Calu3 (cell line): ENCODE measurements at places on chromosomes 4 and X.

- no peak for DNase-seq
These were observed 58.3 kb downstream of the MID1IP1 start for GRCh38 chrX:38859602-38860001.

DNA sequence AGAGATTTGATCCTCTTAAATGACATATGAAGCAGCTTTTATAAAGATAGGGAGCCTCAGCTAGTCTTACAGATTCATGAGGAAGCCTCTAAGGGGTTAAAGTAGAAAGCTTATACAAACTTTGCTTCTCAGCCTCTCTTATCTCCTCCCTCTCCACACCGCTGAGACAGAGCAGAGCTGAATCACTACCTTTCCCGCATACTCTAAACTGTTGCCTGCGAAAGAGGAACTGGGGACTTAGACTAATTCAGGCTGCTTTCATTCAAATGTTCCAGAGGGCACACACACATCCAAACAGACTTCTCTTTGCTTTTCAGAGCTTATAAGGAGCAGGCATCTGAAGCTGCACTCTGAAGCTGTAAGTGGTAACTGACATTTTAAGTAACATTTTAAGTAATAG, at the start of gene SERTM2:
SERTM2 (plus strand) TSS at position 169 of the 400 bp plus-strand sequence. CDS start 7,213 bp downstream, outside the sequence.
- no peak for DNase-seq

DNA sequence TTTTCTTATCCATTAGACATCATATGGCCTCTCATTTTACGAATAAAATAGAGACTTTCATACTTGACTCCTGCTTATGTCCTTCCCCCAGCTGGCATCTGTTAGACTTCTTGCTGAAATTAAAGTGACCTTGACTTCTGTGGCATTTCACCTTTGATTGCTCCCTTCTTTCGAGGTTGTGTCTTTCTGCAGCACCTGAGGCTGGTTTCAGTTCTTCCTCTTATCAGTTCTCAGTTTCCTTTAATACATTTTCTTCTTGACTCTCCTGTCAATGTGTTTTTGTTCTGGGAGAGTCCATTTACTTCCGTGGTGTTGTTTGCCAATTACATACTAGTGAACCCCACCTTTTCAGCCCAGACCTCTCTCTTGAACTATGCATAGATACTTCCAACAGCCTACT, 81.6 kb downstream of the RBPJ start:
- DNase-seq = no peak

GRCh38 chr4:124943145-124943889, 230.8 kb upstream of the ANKRD50 start:
- no peak for DNase-seq

DNA sequence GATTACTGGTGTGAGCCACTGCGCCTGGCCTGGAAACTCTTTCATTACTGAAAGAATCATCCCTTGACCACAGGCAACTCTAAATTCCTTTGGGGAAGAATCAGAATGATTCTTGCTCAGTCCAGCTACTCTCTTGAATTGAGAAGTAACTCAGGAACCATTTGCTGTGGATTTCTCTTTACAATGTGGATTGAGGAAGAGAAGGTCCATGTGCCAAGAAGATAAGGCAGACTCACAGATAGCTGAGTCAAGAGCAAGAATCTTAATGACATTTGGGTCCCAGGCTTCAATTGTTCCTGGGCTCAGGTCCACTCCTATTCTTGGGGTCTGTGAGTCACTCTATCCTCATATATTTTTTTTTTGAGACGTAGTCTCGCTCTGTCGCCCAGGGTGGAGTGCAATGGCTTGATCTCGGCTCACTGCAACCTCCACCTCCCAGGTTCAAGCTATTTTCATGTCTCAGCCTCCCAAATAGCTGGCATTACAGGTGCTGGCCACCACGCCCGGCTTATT, 6.2 kb upstream of the MGARP start:
- no peak for DNase-seq

- DNase-seq = no peak
These were observed 58.4 kb downstream of the SYNPO2 start for GRCh38 chr4:118947095-118947494.

DNA sequence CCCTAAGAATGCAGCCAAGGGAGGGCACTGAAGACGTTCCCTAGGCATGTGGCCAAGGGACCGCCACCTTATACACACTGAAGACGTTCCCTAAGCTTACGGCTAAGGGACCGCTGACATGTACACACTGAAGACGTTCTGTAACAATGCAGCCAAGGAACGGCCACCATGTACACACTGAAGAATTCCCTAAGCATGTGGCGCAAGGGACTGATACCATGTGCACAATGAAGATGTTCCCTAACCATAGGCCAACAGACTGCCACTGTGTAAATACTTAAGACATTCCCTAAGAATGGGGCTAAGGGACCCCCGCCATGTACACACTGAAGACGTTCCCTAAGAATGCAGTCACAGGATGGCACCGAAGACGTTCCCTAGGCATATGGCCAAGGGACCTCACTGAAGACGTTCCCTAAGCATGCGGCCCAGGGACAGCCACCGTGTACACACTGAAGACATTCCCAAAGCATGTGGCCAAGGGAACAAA, 36.1 kb downstream of the DHRSX start:
- no peak for DNase-seq

- DNase-seq = no peak
These were observed 124.7 kb downstream of the CBR4 start for GRCh38 chr4:168885400-168885799.

DNA sequence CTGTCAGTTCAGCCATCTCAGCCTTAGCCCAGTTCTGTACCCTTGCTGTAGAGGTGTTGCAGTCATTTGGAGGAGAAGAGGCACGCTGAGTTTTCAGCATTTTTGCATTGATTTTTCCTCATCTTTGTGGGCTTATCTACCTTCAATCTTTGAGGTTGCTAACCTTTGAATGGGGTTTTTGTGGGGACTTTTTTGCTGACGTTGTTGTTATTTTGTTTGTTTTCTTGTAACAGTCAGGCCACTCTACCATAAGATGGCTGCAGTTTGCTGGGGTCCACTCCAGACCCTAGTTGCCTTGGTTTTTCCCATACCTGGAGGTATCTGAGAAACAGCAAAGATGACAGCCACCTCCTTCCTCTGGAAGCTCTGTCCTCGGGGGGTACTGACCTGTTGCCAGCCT, 22.8 kb upstream of the TMEM271 start:
- DNase-seq = no peak

- DNase-seq = no peak
These were observed 25.3 kb upstream of the EPGN start for GRCh38 chr4:74282926-74283325.

GRCh38 chrX:40145923-40146261, 48.1 kb upstream of the BCOR start:
- DNase-seq = no peak

- DNase-seq = no peak
These were observed 125.5 kb downstream of the OPHN1 start for GRCh38 chrX:68307769-68308168.

DNA sequence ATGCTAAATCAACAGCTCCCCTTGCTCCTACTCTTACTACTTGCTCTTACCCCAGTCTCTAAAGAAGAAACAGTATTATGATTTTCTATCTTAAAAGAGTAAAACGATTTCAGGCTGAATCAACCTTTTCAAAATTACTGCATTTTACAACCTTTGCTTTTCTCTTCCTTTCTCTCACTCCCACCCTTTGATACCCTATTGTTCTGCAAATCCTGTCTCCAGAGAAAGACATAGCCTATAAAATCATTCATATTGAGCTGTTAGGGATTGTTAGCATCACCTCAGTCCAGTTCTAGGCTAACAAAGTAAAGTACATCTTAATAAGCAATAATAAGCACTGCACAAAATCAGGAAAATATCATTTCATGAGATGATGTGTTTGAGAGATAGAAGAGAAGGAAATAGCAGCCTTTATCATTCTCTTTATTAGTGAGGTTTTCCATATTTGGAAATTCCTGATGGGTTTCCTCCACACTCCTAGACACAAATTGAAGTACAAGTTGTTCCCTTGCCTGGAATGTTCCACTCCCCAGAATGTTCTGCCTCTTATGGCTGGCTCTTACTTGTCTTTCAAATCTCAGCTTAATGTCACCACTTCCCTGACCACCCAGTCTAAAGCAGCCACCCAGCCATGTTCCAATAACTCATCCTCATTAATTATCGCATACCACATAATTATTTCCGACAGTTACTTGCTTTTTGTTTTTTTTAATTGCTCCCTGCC, 219.7 kb downstream of the PALLD start:
- no peak for DNase-seq

DNA sequence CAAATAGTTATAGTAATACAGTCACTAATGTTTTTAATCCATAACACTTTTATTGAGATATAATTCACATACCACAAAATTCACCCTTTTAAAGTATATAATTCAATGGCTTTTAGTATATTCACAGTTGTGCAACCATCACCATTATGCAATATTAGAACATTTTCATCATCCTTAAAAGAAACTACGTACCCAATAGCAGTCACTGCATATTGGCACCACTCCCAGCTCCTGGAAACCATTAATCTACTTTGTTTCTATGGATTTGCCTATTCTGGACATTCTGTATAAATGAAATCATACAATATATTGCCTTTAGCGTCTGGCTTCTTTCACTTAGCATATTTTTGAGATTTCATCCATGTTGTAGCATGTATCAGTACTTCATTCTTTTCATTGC, 99.3 kb downstream of the AMMECR1 start:
- no peak for DNase-seq

GRCh38 chr4:26953366-26953765, 92.7 kb downstream of the STIM2 start:
- DNase-seq = no peak

GRCh38 chr4:60088807-60089486, 1111.2 kb upstream of the ADGRL3 start:
- no peak for DNase-seq

- DNase-seq = no peak
These were observed 194.4 kb upstream of the CPEB2 start for GRCh38 chr4:14807856-14808255.

DNA sequence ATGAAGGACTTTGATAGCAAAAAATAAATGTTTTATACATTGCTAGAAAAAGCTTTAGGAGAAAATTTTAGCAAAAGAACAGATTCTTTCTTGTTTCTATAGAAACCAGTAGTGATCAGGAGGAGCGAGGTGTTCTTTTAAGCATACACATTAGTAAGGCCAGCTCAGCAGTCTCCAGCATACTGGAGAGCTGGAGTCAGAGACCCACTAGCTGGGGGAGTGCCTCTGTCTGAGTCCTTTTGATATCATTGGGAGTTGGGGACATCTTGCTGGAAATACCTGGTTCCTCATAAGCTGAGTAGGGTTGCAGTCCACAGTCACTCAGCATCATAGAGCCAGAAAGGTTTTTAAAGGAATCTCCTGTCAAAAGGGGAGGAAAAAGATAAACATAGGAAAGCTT, 67.4 kb downstream of the AFF2 start:
- DNase-seq = no peak

DNA sequence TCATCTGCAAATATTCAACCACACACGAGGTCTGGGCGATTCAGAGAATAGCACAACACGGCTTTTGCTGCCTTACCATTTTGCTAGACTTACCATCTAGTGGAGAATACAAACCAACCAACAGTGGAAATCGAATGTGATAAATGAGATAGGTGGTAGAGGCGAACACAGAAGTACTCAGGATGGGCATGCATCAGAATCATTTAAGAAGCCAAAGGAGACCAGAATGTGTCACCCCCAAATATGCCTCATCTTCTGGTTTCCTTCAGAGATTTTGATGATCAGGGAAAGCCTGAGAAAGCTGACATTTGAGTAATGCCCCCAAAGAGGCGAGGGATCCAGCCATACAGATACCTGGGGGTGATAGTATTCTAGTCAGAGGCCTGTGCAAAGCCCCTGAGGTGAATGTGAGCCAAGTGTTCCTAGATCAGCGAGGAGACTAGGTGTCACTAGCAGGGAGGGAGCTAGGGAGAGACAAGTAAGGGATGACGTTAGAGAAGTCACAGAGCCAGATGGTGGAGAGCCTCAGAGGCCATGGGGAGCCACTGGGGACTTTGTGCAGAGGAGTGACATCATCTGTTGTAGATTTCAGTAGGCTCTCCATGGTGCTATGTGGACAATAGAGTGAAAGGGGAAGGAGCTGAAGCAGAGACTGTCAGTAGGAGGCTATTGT, 1.7 kb downstream of the MTMR1 start:
- no peak for DNase-seq

DNA sequence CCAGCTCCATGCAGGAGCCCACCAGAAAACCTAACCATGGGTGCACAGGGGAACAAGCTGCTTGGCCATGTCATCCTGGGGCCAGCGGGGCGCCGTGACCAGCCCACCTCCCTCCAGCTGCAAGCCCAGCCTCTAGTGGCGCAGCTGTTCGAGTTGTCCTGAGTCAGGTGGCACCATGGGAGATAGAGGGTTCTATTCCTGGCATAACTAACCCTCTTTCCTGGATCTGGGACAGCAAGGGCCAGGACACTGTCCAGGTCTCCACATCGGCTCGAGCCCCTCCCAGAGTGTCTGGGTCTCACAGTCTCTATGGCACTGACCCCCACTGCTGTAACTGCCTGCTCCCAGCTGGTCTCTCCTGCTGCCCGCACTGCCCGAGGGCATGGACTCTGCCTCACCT, 16.7 kb downstream of the ABLIM2 start:
- no peak for DNase-seq

- DNase-seq = no peak
These were observed 66.6 kb downstream of the BLTP1 start for GRCh38 chr4:122218762-122219161.

GRCh38 chr4:82467471-82467870, 37.1 kb downstream of the ENOPH1 start:
- DNase-seq = no peak

DNA sequence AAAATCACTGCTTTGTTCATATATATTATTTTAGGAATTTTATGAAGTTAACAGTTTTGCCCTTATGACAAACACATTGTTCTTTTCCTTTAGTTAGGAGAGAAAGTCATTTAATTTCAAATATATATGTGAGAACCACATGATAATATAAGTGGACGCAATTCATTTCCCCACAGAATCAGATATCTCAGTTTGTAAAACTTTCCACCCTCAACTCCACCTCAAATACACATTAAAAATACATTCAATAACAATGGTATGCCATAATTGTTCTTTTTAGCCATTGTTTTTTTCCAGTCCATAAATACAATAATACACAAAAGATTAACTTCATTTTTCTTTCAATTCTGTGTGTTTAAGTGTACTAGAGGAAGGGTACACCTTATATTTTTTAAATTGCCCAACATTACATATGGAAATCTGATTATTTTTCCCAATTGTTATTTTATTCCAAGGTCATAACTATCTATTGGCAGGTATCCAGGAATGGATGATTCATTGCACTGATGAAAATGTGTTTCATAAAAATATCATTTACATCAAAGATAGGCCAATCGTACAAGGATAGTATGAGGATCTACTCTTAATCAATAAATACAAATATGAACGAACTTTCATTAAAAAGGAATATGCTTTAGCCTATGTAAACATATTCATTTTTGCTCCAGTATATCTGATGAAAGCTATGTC, 125.0 kb downstream of the PPP3CA start:
- DNase-seq = no peak

GRCh38 chrX:106611679-106612392, at the start of gene RADX:
RADX (plus strand) TSS chrX:106611978; CDS start chrX:106612081, 103 bp downstream.
- DNase-seq = peak; percentile 74
